ENCODE measurements at places on chromosomes 12 and 14.

GRCh38 chr14:89701211-89702043 lies 253.1 kb downstream of the EFCAB11 start:
- peak; percentile 84 for DNase-seq

GRCh38 chr12:16524378-16524777 lies 81.6 kb downstream of the LMO3 start:
- no peak for DNase-seq

- DNase-seq, result no peak
Measured at GRCh38 chr12:52515319-52515646, 4.9 kb downstream of the KRT5 start.

DNA sequence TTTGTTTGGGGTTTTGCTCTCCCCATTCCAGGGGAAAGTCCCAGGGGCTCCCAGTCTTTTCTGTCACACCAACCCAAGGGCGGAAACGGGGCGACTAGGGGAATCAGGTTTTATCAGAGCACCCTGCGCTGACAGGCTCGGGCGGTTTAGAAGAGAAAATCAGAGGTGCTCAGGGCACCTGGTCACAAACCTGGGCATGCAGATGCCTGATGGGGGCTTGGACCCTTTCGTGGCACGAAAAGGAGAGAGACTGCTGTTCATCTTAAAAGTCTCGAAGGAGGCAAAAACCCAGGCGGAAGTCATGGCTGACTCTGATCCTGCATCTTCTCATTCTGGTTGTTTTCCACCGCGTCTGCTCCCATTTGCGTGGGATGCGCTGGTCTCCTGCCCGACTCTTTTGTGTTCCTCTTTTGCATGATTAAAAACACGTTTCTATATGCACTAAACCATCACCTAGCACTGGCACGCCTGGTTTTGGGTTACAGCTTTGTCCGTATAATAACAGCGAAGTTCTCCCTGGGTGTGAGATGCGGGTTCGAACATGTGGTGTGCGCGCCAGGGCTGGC lies 13.2 kb downstream of the OTX2 start:
- DNase-seq, result no peak

- no peak for DNase-seq
Measured at GRCh38 chr12:49633703-49634345, 10.5 kb downstream of the PRPF40B start.

DNA sequence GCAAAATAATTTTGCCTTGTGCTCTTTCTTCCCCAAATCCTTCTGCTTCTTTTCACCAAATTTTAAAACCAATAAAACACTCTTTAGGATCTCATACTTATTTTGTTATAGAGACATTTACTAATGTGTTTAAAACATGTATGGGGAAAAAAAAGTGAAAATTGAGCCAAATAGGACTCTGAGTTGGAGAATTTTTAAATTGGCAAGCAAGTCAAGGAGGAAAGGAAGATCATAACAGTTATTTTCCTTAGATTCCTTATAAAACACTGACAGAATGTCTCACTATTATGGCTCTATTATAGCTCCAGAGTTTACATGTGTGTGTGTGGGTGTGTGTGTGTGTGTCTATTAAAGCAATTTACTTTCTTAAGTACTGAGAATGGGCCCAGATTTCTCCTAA lies 220.5 kb downstream of the SLC6A15 start:
- DNase-seq, result no peak

- no peak for DNase-seq
Measured at GRCh38 chr12:70577283-70577634, 60.0 kb downstream of the PTPRB start.

- DNase-seq, result no peak
Measured at GRCh38 chr12:52818388-52818787, 4.5 kb upstream of the KRT4 start.
